ENCODE measurements at places on chromosomes 5 and 9.

GRCh38 chr5:151179489-151179840 lies 21.9 kb upstream of the ANXA6 start:
- no peak for DNase-seq

- no peak for DNase-seq
These were observed 149.9 kb upstream of the KLF4 start for GRCh38 chr9:107639426-107639825.

DNA sequence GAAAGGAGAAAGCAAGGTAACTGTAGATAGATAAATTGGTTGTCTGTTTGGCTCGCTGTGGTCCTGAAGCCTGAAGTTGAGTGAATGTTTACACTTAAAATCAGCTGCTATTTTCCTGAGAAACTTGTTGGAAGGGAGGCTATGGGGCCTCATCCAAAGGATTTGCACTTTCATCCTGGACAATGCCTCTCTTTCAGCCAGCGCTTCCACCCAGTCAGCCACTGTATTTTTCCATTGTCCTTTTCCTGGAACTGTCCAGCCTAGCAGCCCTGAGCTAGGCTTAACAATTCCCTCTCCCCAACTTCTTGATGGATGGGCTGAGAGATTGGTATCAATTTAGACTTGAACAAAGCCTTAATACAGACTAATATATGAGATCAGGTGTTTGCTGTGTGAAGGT lies 429.2 kb downstream of the DMAC1 start:
- no peak for DNase-seq

- DNase-seq: no peak
These were observed 106.8 kb downstream of the MAPKAP1 start for GRCh38 chr9:125600194-125600593.

- no peak for DNase-seq
These were observed 155.6 kb downstream of the EPB41L4A start for GRCh38 chr5:112263469-112263868.

GRCh38 chr5:117207088-117207668 lies 632.6 kb upstream of the SEMA6A start:
- no peak for DNase-seq

Measured in lung (tissue), 17 donors.